ENCODE measurements at places on chromosomes 1 and 21.
A peak's percentile ranks its signal among the peaks of the same experiment; 100 is the strongest.

- no peak for DNase-seq
Observed at GRCh38 chr1:58650141-58650540, 49.7 kb downstream of the MYSM1 start.

GRCh38 chr1:197439708-197440280, 171.7 kb downstream of the CRB1 start:
- no peak for DNase-seq

DNA sequence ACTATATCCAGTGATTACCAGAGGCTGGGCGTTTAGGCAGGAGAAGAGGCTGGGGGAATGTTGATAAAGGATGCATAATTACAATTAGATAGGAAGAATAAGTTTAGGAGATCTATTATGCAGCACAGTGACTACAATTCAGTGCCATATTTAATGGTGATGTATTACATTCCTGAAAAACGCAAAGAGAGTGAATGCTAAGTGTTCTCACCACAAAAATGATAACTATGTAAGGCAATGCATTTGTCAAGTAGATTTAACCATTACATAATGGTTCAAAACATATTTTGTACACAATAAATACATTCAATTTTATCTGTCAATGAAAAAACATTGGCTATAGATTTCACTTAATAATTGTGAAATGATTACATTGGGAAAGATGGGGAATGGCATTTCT, 548.9 kb downstream of the NUF2 start:
- DNase-seq = no peak

DNA sequence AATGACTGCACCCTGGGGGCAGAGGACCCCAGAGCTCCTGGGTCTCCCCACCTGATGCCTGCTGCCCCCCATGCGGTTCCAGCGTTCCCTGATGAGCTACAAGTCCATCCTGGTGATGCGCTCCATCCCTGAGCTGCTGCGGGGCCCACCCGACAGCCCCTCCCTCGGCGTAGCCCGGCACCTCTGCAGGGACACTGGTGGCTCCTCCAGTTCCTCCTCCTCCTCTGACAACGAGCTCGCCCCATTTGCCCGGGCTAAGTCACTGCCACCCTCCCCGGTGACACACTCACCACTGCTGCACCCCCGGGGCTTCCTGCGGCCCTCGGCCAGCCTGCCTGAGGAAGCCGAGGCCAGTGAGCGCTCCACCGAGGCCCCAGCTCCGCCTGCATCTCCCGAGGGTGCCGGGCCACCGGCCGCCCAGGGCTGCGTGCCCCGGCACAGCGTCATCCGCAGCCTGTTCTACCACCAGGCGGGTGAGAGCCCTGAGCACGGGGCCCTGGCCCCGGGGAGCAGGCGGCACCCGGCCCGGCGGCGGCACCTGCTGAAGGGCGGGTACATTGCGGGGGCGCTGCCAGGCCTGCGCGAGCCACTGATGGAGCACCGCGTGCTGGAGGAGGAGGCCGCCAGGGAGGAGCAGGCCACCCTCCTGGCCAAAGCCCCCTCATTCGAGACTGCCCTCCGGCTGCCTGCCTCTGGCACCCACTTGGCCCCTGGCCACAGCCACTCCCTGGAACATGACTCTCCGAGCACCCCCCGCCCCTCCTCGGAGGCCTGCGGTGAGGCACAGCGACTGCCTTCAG, 35.5 kb downstream of the TRIM11 start:
- no peak for DNase-seq

GRCh38 chr1:46532498-46533178, 18.8 kb downstream of the KNCN start:
- DNase-seq = peak; percentile 47

Data from activated CD4-positive, alpha-beta T cell treated with anti-CD3 and anti-CD28 coated beads for 1 hour (primary cell).